ENCODE measurements at places on chromosomes 7 and 10.

DNA sequence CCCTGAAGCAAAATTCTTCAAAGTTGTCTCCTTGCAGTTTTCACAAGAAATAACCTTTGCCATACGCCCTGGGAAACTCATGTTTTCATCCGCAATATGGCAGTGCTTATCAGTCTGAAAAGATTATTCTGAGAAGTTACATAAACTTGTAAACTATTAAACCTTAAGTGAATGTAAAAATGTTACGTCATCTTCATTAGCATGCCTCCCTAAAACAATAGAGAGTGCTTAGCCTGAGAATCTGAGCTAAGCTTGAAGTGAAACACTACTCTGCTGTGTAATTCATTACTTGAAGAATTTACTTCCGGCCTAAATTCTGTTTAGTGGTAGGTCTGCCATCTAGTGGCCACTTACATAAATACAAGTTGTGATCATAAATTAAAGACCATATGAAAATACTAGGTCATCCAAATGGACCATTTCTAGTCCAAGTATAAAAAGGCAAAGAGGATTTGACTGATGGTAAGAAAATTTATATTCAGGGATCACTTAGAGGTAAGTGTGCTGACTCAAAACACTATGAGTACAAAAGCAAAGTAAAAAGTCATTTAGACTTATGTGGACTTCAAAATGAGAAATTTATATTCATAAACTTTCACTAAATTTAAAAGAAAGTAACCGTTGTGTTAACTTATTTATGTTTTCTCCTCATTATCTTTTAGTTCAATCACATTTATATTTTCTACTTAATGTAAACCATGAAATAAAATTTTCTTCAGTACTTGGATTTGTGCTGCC is 745.1 kb upstream of the LRRTM3 start:
- DNase-seq, result peak; percentile 3

- DNase-seq, result no peak
These were observed 1.6 kb upstream of the ADARB2 start for GRCh38 chr10:1738950-1739349.

DNA sequence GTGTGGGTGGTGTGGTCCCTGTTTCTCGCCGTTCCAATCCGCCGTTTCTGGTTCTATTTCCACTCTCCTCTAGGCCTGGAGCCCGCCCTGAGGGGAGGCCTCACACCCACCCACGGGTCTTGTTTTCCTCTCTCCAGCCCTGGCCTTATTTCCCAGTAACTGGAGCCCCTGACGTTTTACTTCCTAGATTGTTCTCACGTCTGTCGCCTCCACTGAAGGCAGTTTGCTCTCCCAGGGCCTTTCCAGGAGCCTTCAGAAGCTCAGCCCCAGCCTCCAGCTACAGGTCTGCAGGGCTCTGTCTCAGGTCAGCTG is 30.6 kb downstream of the CFAP46 start:
- DNase-seq, result no peak

- no peak for DNase-seq
These were observed 290.6 kb downstream of the FRMD4A start for GRCh38 chr10:14039968-14040668.

GRCh38 chr10:22618078-22618785 is 96.1 kb downstream of the PIP4K2A start:
- DNase-seq, result no peak

- no peak for DNase-seq
These were observed 55.0 kb upstream of the AKR1E2 start for GRCh38 chr10:4770801-4771553.

- DNase-seq, result no peak
These were observed 88.3 kb upstream of the AGK start for GRCh38 chr7:141462958-141463357.

- no peak for DNase-seq
These were observed 200.3 kb upstream of the ZMIZ1 start for GRCh38 chr10:78868456-78868855.

DNA sequence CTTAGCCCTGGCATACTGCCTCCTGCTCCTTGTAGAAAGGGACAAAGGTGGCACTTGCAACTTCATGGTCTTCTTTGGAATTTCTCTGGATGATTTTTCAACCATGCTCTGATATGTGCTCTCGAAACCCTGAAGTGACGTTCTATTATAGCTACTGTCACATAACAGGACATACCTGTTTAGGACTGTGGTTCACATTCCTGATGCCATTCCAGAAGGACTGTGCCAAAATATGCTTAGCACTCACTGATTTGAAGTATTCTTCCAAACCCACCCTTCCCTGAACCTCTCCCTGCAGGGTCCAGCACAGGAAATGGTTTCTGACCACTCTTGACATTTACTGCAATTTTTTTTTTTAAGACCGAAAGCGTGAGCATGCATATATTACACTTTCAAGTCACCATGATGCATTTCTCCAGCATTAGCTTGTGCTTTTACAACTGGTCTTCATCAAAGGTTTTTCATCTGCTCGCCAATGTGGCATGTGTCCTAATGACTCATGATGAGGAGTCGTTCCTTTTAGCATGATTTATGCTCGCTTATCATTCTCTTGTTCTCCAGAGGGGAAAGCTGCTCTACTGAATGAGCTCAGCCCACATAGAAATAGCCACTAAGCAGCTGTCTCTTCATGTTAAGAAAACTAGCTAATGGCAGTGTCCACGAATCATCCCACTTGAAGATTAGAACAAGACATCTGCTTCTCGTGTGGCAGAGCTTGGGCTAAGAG is 135.2 kb downstream of the ADAM12 start:
- no peak for DNase-seq

DNA sequence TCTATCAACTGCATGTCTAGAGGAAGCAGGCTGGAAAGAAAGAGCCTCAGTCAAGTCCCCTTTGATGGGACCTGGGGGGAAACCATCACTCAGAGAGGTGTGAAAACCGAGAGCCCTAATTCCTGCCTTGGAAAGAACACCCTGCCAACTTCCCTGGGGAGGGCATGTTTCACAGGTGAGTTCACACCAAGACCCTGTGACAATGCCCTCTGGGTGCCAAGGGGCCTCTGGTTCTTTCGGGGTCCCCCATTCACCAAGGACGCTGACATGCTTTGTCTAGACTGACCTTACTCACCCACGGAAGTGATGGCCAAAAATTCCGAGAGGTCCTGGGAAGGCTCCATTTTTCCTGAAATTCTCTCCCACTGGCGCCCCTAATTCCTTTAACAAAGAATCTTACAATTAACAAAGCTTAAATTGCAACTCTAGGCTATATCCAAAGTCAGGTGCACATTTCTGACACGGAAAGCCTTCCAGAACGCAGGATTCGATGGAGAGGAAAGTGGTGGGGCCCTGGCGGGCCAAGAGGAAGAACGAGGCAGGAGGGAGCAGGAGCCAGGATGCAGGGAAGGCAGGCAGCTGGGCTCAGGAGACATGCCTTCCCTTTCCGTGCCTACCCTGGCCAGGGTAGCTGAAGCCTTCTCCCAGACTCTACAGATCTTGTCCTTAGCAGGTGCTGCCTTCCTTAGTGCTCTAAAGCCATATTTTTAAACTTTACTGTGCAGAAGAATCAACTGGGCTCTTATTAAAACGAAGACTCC is 23.7 kb downstream of the VSTM4 start:
- no peak for DNase-seq

- DNase-seq, result no peak
These were observed 37.5 kb upstream of the OCM2 start for GRCh38 chr7:98027342-98028033.

GRCh38 chr7:134766779-134767519 is 12.5 kb upstream of the CALD1 start:
- no peak for DNase-seq

GRCh38 chr10:42637648-42638054 is 719 bp downstream of the ZNF33B start:
- peak; percentile 18 for DNase-seq

DNA sequence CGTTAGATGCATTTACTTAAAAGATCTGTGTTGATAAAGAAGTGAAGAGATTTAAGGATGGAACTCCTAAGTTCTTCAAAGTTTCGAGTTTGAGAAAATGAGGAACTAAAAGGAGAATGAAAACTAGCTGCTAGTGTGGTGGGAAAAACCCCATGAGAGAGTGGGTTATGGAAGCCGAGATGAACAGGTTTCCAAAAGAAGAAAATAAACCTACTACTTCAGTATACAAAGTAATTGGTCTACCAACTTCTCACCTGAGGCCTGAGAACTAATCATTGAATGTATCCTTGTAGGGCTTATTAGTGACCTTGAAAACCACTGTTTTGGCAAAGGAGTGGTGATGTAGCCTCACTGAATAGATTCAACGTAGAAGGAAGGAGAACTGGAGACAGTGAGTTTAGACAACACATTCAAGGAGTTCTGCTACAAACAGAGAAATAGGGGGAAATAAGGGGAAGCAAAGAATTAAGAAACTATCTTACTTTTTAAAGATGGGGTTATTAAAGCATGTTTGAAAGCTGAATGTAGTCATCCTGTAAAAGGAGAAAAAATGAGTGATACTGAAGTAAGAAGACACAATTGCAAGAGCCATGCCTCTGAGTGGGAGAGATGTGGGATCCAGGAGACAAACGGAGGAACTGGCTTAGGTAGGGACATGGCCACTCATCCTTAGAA is 50.8 kb downstream of the CH25H start:
- DNase-seq, result no peak

DNA sequence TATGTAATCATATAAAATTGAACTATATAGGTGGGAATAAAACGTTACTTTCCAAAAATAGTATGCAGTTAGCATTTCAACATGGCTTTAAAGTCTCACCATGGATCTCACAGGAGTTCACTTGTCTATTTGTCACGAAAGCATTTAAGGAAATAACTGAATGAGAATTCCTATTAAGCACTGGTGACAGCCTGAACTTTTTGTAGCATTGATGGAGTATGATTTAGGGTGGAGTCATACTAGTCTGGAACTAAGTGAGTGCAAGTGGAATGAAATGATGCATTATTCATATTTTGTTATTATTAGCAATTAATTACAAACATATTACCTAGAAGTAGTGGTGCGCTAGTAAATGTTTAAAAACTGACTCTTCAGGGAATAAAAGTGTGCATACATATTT is 26.0 kb upstream of the HIBADH start:
- no peak for DNase-seq

- peak; percentile 67 for DNase-seq
These were observed 25.9 kb downstream of the ST8SIA6 start for GRCh38 chr10:17428351-17429097.
